ENCODE measurements at places on chromosomes 6 and 20.

DNA sequence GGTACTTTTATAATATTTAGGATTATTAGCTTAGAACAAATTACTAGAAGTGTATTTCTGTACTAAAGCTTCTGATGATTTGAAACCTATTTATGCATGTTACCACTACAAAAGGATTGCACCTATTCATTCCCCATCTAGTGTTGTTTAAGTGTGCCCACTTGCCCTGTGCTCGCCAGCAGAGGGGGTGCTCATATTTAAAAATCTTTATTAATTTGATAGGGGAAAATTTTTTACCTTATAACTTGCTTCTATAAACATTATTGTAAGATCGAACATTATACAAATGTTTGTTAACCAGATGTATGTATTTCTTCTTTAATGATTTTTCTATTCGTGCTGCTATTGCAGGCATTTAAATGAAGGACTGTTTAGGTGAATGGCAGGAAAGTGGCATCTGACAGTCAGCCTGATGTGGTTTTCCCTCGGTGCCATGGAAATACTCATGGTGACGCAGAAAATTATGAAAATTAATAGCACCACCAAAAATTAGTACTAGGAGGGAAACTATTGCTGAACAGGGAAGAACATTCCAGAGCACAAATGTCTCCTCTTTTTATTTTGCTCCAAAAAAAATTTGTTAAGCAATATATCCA, 44.1 kb upstream of the FNDC1 start:
- H3K27ac ChIP-seq: no peak overlapping the region
- no peaks in the 10 kb centered on the region for H3K36me3 ChIP-seq
- H3K4me1 ChIP-seq: no peaks in the 10 kb centered on the region
- no peak overlapping the region for H3K4me3 ChIP-seq
- peaks cover 7% of the 10 kb centered on the region for H3K27me3 ChIP-seq

DNA sequence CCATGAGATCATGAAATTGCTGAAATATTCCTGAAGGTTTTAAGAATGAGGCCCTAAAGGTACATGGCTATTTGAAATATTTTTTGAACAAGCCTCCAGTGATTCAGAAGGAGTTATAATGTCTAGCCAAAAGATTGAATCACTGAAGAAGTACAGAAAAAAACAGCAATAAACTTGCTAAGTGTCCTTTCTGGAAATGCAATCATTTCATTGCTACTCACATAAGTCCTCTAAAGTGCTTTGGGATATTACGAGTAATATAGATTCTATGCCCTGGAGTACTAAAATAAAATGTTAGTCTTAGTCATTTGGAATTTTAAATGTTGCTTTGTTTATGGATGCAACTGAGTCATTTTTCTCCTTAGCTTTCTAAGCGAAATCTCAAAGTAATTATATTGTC, 32.7 kb downstream of the CENPW start:
- H3K36me3 ChIP-seq: no peaks in the 10 kb centered on the region
- no peak for DNase-seq
- H3K4me1 ChIP-seq: no peaks in the 10 kb centered on the region
- no peak overlapping the region for H3K27ac ChIP-seq

- no peak for DNase-seq
- no peak overlapping the region for H3K27ac ChIP-seq
- H3K4me1 ChIP-seq: no peaks in the 10 kb centered on the region
- H3K36me3 ChIP-seq: no peaks in the 10 kb centered on the region
- peaks cover 3% of the 10 kb centered on the region for H3K27me3 ChIP-seq
Observed at GRCh38 chr6:63415286-63415685, 95.5 kb upstream of the LGSN start.

- no peak overlapping the region for H3K27ac ChIP-seq
- H3K27me3 ChIP-seq: peaks cover 19% of the 10 kb centered on the region
- H3K4me1 ChIP-seq: no peaks in the 10 kb centered on the region
- H3K36me3 ChIP-seq: no peaks in the 10 kb centered on the region
- peak; percentile 75 for DNase-seq
Observed at GRCh38 chr20:46520976-46521579, 7.7 kb upstream of the ZNF334 start.

GRCh38 chr6:137307163-137307854, 88.1 kb upstream of the IFNGR1 start:
- H3K27me3 ChIP-seq: no peaks in the 10 kb centered on the region
- no peak for DNase-seq
- H3K4me3 ChIP-seq: no peak overlapping the region
- no peaks in the 10 kb centered on the region for H3K36me3 ChIP-seq

DNA sequence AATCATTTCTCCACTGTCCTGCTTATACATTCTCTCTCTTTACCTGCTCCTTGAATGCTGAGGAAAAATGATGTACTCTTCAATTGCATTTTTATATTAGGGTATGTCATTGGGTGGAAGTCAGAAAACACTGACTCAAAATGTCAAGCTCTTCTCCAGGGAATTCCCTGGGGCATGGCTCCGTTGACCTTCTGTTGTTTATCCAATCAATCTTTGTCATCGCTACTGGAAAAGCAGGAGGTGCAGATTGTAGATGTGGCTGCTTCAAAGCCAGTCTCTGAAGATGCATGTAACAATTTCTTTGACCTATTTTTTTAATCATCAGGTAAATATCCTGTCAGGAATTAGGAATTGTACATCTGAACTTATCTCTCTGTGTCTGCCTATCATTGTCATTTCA, 63.9 kb upstream of the TENT5A start:
- H3K4me1 ChIP-seq: peaks cover 2% of the 10 kb centered on the region
- no peak for DNase-seq
- H3K4me3 ChIP-seq: no peak overlapping the region

GRCh38 chr6:39422238-39422637, 99.7 kb upstream of the KCNK16 start:
- no peak overlapping the region for H3K27ac ChIP-seq
- H3K4me1 ChIP-seq: no peaks in the 10 kb centered on the region
- DNase-seq: no peak
- H3K36me3 ChIP-seq: no peaks in the 10 kb centered on the region
- H3K27me3 ChIP-seq: peaks cover 7% of the 10 kb centered on the region
- no peak overlapping the region for H3K4me3 ChIP-seq

DNA sequence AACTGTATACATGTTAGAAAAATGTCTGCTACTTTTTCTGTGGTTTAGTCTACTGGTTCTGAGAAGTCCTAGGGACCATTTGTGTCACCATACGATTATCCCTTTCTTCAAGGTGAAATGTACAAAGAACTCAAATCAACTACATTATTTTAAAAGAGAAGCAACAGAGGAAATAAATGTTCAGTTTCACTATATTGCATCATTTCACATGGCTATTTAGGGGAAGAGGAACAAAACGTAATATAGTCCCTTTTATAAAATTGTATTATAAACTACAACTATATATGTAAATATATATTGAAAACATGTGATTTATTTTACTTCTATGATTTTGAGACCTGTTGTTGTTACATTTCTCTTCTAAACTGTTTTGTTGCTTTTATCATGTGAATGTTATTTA, 1308.0 kb downstream of the EPHA7 start:
- H3K4me3 ChIP-seq: no peak overlapping the region
- no peak for DNase-seq
- no peak overlapping the region for H3K27ac ChIP-seq
- H3K36me3 ChIP-seq: no peaks in the 10 kb centered on the region
- H3K27me3 ChIP-seq: no peaks in the 10 kb centered on the region
- H3K4me1 ChIP-seq: no peaks in the 10 kb centered on the region

DNA sequence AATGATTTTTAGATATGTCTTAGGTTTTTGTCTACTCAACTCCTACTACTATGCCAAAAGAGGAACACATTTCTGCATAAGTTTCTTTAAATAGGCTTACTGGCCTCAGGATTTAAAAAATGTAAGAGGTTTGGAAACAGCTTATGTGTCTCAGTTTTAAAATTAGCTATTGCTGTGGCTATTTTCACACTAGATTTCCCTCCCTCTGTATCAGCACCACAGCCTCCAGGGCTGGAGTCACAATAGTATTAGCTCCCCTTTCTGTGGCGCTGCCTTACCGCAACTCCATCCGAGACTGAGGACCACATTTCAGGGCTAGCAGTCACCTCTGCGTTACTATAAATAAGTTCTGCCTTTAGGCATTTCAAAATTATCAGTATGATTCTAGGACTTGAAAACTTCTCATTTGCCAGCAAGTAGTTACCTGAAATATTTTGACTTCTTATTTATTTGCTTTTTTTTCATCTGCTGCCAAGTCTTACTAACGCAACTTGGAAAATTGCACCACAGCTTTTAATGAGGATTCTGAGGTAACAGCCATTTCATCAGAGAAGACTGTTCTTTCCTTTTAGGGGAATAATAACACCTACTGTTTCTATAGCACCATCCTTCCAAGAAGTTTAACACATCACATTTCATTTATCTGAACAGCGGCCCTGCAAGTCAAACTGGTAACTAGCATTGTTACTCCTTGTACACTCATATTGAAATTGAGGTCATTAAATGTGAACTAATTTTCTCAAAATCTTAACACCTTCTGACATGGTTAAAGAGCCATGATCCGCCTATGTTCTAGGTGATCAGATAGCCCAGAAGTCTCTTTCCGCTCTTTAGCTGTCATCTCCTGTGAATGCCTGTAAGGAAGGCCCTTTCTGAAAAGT, 105.9 kb downstream of the GJA10 start:
- peaks cover 6% of the 10 kb centered on the region for H3K4me1 ChIP-seq
- no peak overlapping the region for H3K4me3 ChIP-seq
- H3K27me3 ChIP-seq: no peaks in the 10 kb centered on the region
- H3K36me3 ChIP-seq: peaks cover 16% of the 10 kb centered on the region
- peak; percentile 49 for DNase-seq

DNA sequence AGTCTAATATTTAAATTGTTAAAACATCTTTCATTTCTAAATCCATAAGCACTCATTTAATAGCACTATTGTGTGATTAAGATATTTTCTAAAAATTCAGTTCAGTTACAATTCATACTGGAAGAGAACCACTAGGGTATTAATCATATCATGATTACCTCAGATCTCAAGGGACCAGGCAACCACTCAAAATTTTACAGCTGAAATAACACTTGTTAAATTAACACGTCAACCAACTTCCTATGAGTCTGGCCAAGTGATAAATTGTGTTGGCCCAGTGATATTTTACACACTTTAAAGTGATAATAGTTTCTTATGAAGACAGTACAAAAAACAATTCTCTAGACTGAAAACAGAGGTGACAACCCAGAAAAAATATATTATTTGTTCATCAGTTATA, 869.0 kb upstream of the ADGRB3 start:
- H3K27ac ChIP-seq: no peak overlapping the region
- H3K4me3 ChIP-seq: no peak overlapping the region
- H3K36me3 ChIP-seq: no peaks in the 10 kb centered on the region
- H3K4me1 ChIP-seq: no peaks in the 10 kb centered on the region
- H3K27me3 ChIP-seq: no peaks in the 10 kb centered on the region
- DNase-seq: no peak

DNA sequence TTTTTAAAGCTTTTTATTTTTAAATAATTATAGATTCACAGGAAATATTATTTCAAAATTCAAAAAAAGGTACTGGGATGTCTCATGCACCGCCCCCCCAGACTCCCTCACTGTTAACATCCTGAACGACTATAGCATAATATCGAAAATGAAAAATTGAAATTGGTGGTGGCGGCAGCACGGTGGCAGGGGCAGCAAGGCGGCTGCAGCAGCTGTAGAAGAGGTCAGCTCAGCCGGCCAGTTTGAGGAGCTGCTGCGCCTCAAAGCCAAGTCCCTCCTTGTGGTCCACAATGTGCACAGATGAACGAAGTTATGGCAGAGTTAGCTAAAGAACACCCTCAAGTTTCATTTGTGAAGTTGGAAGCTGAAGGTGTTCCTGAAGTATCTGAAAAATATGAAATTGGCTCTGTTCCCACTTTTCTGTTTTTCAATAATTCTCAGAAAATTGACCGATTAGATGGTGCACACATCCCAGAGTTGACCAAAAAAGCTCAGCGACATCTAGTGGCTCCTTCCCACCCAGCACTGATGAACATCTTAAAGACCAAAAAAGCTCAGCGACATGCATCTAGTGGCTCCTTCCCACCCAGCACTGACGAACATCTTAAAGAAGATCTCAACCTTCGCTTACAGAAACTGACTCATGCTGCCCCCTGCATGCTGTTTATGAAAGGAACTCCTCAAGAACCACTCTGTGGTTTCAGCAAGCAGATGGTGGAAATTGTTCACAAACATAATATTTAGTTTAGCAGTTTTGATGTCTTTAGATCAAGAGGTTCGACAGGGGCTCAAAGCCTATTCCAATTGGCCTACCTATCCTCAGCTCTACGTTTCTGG, 100.8 kb downstream of the FAM217A start:
- peak overlapping the region; percentile 53 for H3K4me3 ChIP-seq
- peak overlapping the region; percentile 67 for H3K27ac ChIP-seq
- H3K4me1 ChIP-seq: peaks cover 18% of the 10 kb centered on the region
- peak; percentile 75 for DNase-seq
- peaks cover 17% of the 10 kb centered on the region for H3K27me3 ChIP-seq
- peaks cover 1% of the 10 kb centered on the region for H3K36me3 ChIP-seq

DNA sequence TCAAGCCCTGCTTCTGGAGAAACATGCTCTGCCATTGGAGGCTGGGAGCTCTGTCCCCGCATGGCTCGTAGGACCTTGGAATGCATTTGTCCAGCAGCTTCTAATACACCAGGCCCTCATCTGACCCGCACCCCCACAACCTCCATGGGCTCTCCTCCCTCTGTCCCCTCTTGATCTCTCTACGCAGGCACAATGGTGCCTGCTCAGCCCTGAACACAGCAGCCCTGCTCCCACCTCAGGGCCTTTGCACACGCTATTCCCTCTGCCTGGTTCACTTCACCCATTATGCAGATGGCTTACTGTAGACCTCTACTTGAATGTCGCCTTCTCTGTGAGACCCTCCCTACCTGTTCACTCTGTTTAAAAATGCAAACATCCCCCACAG, 27.0 kb upstream of the PTGIS start:
- peak overlapping the region; percentile 94 for H3K4me3 ChIP-seq
- H3K4me1 ChIP-seq: peaks cover 88% of the 10 kb centered on the region
- peaks cover 50% of the 10 kb centered on the region for H3K36me3 ChIP-seq
- H3K27ac ChIP-seq: peak overlapping the region; percentile 99

Measured in activated CD8-positive, alpha-beta memory T cell treated with anti-CD3 and anti-CD28 coated beads, Interleukin-2, amount 10 ng/mL, durations not matched to agents 7 days and 5 days (primary cell).